ENCODE measurements at places on chromosomes 12 and 14. TPM values are rescaled to one million over a fixed set of nuclear protein-coding genes. Genes with fewer than 3 reads are reported as not detected.

TSPAN11 gene
- total RNA-seq, result not detected

NKX2-1 gene
- not detected for total RNA-seq

PTPRR gene
- not detected for total RNA-seq

TTC9 gene
- 5.8 TPM for total RNA-seq

PPP1R36 gene
- 0.24 TPM for total RNA-seq

GARIN6 gene
- not detected for total RNA-seq

TSHR gene
- total RNA-seq, result not detected

CKB gene
- 2.7 TPM for total RNA-seq

CLEC4A gene
- 0.42 TPM for total RNA-seq

GRCh38 chr14:79118291-79118690, 948.1 kb downstream of the NRXN3 start:
- no peak for DNase-seq

DNA sequence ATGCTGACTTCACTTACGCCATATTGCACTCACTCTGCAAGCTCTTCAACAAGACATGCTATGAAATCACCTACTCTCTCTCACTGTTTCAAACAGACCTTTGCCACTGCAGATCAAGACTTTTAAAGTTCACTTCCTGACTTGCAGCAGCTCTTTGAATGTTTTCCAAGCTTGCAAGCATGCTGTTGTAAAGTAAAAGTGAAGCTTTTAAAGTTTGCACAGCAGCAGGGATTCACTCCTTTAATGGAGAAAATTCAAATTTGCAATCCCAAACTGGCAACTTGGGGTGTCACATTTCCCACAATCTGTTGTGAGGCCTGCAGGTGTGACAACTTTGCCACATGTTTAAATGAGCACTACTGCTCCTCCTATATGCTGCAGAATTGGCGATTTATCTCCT, 270.9 kb downstream of the ALX1 start:
- no peak for DNase-seq

- no peak for DNase-seq
Measured at GRCh38 chr12:25189656-25190055, 5.3 kb downstream of the DNAI7 start.

- no peak for DNase-seq
Measured at GRCh38 chr12:123659996-123660727, 10.8 kb upstream of the TCTN2 start.

DNA sequence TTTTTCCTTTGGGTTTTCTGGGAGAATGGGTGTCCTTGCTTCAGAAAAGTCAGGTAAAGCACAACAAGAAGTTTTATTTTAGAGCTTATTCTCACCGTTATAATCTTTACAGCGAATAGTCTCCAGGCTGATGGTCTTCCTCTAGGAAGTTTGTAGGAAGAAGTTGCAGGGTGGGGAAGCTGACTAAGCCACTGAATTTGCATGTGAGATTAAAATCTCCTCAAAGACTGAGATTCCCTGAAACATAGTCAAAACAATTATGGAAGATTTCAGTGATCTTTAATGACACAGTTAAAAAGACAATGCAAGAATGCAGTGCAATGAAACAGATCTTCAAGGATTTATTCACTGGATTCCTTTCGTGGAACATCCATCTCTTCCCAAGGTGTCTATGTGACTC, 1.2 kb downstream of the TAS2R10 start:
- DNase-seq, result no peak

- no peak for DNase-seq
Measured at GRCh38 chr14:48563489-48563888, 888.1 kb upstream of the MDGA2 start.

- DNase-seq, result no peak
Measured at GRCh38 chr14:37813732-37814131, 218.3 kb downstream of the TTC6 start.

DNA sequence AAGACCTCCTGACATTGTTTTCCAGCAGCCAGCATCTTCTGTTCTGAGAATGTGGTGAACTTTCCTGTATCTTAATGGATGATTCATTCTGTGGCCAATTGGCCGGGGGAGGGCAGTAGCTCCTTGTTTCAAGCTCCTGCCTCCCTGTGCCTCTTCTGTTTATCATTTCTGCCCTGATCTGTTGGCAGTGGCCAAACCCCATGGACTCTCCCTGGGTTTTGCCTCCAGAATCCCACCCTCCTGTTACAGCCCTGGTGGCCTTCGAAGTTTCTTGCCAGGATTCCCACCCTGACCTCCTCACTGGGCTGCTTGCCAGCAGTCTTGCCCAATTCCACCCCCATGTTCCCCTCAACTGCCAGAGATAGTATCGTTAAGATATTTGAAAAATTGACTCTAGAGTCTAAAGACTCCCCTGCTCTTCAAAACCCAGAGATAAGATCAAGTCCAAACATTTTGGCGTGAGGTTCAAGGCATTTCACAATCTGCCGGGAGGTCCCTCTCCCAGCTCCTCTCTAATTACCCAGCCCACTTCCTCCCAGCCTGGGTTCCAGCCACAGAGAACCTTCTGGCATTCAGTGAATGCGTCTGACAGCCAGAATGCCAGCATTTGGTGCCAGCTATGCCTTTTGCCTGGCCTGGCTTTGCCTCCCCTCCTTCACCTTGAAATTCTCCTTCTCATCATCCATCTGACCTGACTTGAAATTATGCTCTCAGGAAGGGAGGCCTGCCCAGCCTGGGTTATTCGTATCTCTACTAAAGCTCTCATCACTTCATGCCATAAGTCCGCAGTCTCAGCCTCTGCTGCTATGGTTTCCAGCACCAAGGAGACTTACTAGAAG, 37.7 kb upstream of the TXNRD1 start:
- no peak for DNase-seq

DNA sequence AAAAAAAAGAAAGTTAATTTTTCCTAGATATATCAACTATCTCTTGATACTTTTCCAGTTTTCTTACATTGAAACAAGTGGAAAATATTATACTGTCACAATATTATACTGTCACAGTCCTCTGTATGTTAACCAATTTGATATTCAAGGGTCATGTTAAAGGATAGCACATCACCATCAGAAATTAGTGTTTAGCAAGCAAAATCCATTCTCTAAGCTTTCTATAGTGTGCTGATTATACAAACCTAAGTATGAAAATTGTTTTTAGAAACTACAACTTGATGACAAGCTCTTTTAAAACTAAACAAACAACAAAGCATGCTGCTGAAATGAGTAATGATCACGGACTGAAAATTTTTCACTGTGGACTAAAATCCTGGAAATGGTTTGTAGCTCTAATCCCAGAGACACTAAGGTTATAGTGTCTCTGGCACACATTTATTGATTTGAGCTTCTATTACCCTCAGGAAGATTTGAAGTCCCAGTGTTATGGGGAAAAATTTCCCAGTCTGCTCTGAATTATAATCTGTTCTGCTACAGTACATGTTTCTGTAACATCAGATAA, 9.7 kb downstream of the SPTSSA start:
- DNase-seq, result no peak

DNA sequence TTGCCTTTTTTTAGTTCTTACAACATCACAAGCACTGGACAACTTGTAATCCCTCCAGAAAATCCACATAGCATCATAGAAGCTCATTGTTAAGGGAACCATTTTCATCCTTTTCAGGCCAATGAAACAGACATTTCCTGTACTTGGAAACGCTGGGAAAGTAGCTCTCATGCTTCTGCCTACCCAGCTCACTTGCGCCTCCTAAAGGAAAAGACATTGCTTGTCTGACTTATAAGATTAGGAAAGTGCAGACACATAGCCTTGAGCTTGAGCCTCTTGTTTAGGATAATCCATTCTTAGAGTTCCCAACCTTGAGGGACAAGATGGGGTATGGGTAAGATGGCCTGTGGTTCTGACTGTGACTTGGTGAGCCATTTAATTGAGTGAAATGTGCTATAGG, 589.5 kb downstream of the NOVA1 start:
- no peak for DNase-seq

DNA sequence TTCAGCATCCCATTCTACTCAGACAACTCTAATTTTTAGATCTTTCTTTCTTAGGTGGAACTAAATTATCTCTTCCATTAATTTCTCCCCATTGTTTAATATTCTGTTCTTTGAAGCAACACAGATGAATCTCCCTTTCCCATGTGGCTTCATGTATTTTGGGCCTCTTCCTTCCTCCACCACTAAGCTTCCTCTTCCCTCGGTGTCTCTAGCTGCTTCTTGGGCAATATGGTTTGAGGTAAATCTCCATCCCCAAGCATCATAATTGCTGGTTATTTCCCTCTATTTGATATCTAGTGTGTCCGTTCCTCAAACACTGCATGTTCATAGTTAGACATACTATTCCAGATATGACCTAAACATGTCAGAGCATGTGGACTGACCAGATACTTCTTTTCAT, 119.2 kb downstream of the PELI2 start:
- DNase-seq, result no peak

DNA sequence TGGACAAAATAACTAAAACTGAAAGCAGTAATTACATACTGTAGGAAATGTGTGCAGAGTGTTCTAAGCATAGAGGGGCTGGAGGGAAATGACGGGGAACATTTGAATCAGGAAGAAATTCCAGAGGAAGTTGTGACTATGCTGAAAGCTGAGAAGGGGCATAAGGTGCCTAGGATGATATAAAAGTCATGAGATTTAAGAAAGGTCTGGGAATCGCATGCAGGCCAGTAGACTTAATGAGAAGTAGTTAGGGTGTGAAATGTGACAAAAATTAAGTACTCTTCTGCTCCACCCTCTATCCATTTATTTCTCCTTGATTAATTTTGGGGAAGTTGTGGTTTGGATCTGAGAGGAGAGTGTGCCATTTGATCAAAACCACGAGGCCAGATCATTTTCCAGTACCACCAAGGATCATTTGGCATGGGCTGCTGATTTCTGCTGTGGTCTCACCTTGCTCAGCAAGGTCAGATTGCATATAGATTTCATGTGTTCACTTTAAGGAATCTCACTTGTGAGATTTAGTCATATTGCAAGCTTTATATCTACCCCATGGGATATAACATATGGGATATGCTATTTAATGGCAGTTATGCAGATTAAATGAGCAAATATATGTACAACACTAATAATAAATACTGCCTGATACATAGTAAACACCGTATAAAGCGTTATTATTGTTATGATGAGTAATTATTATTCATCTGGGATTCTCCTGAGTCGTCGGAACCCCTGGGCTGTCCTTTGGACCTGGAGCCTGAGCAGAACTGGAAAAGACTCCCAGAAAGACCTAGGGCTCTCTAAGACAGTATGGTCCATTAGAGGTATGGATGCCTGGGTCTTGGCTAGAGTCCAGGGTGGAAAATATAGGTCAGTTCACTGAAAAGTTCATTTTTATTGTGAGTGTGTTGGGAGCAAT, 72.3 kb downstream of the SRGAP1 start:
- DNase-seq, result no peak

Measured in CD8-positive, alpha-beta memory T cell (primary cell).